ENCODE measurements at places on chromosomes 3 and 15.

- DNase-seq, result no peak
Measured at GRCh38 chr3:73419179-73419803, 205.4 kb downstream of the PDZRN3 start.

DNA sequence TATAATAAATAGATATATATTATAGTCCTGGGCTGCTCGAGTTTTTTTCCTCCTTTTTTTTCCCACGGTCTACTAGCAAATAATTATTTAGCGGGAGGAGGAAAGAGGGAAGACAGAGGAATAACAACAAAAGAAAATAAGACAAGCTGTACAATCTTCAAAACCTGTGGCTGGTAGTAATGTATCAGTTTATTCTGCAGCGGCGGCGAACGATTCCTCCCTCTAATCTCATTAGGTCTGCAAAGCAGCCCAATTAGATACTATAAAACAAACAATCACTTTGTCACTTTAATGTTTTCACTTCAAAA is 390 bp upstream of the TLE3 start:
- no peak for DNase-seq

DNA sequence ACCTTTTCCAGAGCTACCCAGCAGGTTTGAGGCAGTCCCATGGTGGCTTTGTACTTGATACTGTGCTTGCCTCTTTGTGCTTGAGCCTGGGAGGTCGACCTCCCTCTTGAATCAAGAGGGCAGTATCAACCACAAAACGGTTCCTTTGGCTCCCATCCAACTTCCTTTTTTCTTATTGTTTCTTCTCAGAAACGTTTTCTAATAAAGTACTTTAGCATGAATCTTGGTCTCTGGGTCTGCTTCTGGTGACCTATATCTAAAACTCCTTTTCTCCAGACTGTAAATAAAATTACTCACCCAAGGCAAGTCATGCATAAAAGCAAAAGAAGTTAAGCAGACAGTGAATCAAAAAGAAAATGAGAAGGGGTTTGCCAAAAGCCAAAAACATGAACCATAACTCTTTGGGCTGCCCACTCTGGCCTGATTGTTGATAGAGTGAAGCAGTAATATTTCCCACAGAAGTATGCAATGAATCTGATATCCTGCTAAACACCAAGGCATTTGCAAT is 112.2 kb upstream of the SLC4A7 start:
- no peak for DNase-seq

DNA sequence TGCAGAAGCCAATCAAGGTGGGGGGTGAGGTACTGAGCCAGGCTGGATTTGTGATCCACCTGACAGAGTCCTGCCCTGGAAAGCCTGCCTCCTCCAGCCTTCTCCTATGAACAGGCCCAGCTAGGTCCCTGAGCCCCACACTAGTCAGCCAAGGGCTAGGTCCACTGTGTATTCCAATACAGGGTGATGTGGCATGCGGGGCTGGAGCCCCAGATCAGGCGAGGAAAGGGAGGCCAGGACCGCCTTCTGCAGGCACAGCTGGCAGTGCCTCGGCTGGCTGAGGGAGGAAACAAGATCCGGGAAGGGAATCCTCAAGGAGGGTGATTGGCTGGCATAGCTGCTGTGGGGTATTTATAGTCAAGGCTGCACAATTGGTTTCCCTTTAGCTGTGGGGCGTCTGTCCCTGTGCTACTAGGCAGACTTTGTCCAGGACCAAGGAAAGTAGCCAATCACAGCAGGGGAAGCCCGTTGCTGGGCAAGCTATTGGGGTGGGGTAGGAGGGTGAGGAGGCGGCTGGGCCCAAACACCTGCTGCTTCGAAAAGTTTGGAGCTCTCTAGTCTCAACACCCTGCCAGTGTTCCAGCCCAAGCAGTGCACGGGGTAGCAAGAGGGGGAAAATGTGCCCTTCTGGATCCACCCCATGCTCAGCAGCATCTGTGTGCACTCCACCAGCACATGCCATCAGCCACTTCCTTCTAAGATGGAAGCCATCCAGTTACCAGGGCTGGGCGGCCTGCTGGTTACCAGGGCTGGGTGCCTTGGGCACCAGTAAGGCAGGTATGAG is 5.9 kb downstream of the KY start:
- DNase-seq, result no peak

GRCh38 chr15:44706401-44706800 is 4.7 kb downstream of the PATL2 start:
- DNase-seq, result no peak

DNA sequence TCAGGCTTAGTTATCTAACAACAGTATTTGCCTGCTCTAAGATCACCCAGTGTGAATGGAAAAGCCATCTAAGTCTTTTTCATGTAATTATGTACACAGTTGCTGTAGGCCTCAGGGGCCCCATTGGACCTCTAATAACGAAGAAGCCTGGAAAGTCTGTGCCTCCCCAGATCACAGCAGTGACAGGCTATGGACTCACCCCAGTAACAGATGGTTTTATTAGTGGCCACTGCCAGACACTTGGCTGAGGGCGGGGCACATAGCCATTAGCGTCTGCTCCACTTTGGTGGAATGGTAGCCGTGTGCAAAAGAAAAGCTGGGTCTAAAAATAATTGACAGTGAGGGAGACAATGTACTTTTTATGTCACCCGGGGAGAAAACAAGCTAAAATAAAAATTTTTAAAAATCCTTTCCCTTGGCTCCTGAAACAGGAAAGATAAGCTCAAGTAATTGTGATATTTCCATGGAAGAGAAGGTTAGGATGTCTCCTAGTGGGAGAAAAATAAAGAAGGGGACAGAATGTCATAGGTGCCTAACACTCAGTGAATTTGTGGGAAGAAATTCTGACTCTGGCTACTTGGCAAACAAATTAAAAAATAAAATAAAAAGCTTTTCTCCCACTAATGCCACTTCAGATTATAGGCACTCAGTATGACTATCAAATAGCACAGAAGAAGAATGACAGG is 44.3 kb upstream of the ZNF385D start:
- no peak for DNase-seq

- DNase-seq, result no peak
Measured at GRCh38 chr3:124679048-124679638, 51.1 kb upstream of the UMPS start.

GRCh38 chr3:74582982-74583381 is 31.5 kb downstream of the CNTN3 start:
- no peak for DNase-seq

DNA sequence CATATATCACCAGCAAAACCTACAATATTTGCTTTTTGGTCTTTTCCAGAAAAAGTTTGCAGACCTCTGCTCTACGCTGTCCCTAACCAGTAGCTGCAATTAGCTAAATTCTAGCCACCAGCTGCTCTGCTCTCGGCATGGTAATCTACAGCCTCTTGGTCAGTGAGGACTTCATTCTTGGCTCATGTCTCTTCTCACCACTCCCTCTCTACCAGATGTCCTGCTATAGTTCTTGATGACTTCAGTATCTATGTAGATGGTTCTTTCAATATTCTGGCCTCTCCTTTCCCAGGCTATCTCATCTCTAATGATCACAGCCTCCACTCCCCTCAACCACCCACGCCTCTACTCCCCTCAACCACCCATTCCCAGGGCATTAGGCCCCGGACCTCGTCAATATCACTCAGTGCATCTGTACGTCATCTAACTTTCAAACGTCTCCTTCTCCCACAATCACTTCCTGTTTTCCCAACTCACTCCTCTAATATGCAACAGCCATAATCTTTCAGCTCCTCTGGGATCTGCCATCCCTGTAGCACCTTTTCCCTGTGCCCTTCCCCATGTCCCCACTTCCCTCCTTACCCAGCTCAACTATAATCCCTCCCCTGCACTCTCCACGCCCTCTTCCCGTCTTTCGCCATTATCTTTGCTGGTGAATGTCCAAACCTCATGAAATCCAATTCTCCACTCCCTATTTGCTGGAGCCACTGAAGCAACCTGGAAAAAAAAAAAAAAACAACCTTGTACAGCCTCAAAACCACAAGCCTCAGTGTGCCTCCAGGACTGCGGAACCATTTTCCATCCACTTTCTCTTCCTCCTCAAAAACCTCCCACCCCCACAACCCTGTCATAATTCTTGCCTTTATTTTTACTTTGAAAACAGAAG is 429.4 kb upstream of the PROK2 start:
- DNase-seq, result no peak

DNA sequence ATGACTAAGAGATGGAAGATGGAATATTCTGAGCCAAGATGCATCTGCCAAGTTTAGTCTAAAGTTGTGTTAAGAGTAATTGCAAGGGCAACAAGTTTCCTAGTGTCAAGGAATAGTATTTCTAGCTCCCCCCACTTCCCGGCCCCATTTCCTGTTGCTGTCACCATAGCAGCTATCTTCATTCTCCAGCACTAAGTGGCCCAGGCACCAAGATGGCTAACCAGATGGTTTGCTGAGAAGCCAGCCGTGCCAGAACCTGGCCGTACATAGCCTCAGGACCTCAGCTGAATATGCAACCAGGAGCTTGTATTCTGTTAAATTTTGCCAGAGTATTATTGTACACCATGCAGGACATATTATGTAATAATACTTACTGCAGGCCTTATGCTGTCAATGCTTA is 108.8 kb upstream of the UMPS start:
- no peak for DNase-seq

DNA sequence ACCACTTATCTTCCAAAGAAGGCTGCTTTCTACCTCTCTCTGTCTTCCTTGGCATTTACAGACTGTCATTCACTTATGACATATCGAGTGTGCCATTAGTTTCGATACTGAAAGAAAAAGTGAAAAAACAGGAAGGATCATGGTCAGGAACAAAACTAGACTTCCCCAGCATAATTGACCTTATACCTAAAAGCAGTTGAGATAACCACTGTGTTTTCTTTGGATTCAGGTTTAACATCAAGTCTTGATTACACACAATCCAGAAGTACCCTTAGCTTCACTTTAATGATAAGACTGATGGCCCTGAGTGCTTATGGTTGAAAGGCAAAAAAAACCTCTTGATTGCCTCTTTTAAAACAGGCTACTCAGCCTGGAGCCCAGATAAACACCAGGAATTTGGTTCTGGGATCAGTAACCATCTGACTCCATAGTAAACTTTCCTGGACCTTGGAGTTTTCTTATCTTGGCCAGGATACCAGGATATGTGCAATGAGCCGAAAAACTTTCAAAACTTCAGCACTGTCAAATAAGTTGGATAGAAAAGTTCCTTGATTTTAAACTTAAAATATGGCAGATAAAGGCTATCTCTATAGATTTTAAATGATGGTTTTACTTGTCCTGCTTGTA is 5.0 kb upstream of the UACA start:
- DNase-seq, result no peak

GRCh38 chr3:135871311-135871710 is 94.2 kb upstream of the PPP2R3A start:
- no peak for DNase-seq

DNA sequence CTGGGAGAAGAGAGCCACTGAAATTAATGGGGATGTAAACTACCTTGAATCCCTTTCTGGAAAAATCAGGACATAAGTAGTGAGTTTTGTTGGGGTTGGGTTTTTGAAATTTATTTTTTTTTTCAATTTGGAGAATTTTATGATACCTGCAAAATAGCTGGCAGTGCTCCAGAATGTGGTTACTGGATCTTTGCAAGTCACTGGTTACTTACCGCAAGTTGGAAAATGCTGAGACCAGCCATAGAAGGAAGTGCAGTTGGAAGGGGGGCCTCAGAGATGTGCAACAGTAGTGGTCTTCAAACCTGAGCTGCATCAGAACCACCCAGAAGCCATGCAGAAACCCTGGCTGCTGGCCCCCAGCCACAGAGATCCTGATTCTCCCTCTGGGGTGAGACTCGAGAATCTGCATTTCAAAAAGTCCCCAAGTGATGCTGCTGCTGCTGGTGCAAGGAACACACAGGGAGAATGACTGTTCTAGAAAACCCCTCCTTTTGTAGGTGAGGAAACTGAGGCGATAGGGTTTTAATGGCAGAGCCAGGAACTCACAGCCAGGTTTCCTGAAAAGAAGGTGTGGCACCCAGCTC is 39.7 kb downstream of the SEMA5B start:
- no peak for DNase-seq

DNA sequence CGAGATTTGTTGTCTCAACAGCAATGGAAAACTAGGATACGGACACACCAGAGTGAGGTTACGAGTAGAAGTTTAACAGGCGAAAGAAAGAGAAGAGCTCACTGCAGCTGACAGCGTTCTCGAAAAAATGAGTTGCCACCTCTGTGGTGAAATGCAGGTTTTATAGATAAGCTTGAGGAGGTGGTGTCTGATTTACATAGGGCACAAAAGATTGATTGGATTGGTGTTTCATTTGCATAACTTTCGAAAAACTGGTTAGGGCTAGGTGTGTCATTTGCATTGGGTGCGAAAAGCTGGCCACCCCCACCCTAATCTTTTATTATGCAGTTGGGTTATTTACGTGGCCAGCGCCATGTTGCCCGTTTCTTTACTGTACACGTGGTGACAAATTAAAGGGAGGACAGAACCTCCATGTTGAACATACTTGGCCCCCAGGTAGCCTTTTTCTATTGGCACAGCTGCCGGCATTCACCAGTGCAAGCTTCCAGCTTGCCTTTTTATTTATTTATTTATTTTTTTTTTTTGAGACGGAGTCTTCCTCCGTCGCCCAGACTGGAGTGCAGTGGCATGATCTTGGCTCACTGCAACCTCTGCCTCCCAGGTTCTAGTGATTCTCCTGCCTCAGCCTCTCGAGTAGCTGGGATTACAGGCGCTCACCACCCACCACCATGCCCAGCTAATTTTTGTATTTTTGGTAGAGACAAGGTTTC is 8.3 kb downstream of the IFT122 start:
- DNase-seq, result no peak

DNA sequence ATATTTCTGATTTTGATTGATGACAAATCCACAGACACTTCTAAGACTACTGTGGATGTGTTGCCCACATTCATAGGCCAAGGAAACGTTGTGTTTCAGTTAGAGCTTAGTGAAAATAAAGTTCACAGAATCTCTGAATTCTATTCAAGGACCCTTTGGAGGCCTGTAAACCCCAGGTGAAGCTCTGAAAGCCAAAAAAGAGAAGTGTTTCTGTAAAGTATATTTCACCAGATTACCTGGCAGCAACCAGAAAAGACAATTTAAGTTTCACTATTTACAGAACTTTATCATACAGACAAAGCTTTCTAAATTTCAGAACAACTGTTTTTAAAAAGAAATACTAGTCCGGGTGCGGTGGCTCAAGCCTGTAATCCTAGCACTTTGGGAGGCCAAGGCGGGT is 2.6 kb downstream of the CLPX start:
- DNase-seq, result no peak

- no peak for DNase-seq
Measured at GRCh38 chr15:83155942-83156341, 48.5 kb downstream of the TM6SF1 start.

- no peak for DNase-seq
Measured at GRCh38 chr15:73923488-73924164, 2.6 kb upstream of the LOXL1 start.

DNA sequence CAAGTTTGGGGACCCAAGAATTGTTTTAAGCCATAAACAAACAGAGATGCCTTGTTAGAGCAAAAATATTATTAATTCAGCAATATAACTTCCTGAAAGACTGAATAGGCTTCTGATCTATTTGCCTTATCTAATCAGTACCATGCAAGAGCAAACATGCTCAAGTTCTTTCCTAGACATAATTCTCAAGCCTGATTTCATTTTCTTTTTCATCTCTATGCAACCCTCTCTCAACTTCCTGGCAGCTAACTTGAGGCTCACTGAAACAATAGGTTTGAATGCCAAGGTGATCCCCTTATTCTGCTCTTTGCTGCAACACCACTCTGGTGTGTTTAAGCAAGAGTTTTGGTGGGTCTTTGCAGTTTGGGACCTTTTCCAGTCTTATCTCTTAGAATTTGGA is 230.9 kb upstream of the CD96 start:
- DNase-seq, result no peak

- no peak for DNase-seq
Measured at GRCh38 chr15:96524676-96525417, 194.3 kb downstream of the NR2F2 start.

Measured in activated CD4-positive, alpha-beta T cell treated with anti-CD3 and anti-CD28 coated beads for 24 hours (primary cell).